T-helper 17 cell (primary cell): ENCODE measurements at places on chromosomes 2 and 18. TPM values are rescaled to one million over a fixed set of nuclear protein-coding genes. Genes with fewer than 3 reads are reported as not detected.

GRCh38 chr2:43230351-43230885, 4.0 kb upstream of the ZFP36L2 start:
- H3K27ac ChIP-seq: peak overlapping the region; percentile 93
- H3K4me3 ChIP-seq: no peak overlapping the region
- DNase-seq: no peak

- H3K4me1 ChIP-seq: no peaks in the 10 kb centered on the region
- peaks cover 6% of the 10 kb centered on the region for H3K27me3 ChIP-seq
- H3K27ac ChIP-seq: no peak overlapping the region
- DNase-seq: no peak
Measured at GRCh38 chr18:78145096-78145495, 834.5 kb upstream of the SALL3 start.

DNA sequence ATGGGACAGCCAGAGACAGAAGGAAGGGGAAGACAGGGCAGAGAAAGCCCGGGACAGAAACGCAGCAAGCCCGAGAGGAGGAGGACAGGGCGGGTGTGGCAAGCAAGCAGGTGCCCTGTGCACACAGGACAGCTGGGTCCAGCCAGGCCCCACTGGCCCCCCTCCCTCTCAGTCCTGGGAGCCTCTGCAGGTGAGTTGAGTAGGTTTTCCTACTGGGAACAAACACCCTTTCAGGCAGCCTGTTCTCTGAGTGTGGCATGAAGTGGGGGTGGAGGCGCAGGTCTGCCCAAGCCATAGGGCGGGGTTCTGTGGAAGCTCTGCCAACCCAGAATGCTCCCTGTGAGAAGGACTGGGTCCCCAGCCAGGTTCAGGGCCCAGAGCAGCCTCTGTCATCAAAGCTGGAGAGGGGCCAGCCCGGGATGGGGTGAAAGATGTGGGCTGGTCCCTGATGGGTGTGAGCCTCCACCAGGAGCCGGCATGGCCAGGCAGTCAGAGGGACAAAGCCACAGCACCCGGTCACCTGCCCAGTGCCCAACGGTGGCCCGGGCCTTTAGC, 129.4 kb downstream of the TFCP2L1 start:
- H3K27me3 ChIP-seq: no peaks in the 10 kb centered on the region
- H3K4me3 ChIP-seq: no peak overlapping the region
- H3K4me1 ChIP-seq: no peaks in the 10 kb centered on the region
- H3K36me3 ChIP-seq: no peaks in the 10 kb centered on the region

DNA sequence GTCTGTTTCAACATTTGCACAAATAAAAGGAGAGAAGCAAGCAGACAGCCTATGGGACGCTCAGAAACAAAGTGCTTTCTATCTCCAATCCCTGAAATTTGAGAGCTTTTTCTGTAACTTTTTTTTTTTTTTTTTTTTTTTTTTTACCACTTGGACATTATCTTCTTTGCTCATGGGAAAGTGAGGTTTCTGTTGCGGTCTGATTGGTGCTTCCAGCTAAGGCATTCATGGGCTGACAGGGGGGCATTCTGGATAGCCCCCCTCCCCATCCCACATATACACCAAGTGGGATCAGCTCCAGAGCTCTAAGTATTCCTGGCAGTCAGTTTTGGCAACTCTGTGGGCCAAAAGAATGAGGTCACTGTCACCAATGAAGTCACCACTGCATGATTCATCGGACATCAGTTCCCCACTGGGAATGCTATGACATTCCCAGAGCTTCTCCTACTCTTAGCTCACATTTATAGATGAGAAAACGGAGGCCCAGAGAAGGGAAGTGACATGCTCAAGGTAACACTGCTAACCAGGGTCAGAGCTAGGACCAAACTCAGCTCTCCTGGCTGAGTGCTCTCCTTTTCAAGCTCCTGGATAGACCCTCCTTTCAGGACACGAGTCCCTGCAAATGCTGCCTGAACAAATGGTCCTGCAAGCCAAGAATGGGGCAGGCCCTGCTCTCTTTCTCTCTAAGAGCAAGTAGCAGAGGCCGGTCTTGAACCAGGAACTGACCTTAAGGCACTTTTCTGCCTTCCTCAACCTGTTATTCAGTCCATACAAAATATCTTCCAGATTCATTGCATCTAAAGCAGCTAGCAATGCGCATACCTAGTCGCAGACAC, 61.3 kb downstream of the TMEM247 start:
- no peaks in the 10 kb centered on the region for H3K36me3 ChIP-seq
- H3K4me1 ChIP-seq: peaks cover 52% of the 10 kb centered on the region
- peak overlapping the region; percentile 97 for H3K27ac ChIP-seq
- peak overlapping the region; percentile 94 for H3K4me3 ChIP-seq
- H3K27me3 ChIP-seq: no peaks in the 10 kb centered on the region

- H3K4me3 ChIP-seq: no peak overlapping the region
- H3K36me3 ChIP-seq: peaks cover 12% of the 10 kb centered on the region
- H3K4me1 ChIP-seq: peaks cover 15% of the 10 kb centered on the region
- no peak overlapping the region for H3K27ac ChIP-seq
Measured at GRCh38 chr2:25651066-25651465, 22.3 kb downstream of the DTNB start.

GRCh38 chr18:78737006-78737915, 242.4 kb upstream of the SALL3 start:
- H3K36me3 ChIP-seq: no peaks in the 10 kb centered on the region
- DNase-seq: no peak
- peaks cover 16% of the 10 kb centered on the region for H3K27me3 ChIP-seq
- no peak overlapping the region for H3K27ac ChIP-seq
- H3K4me1 ChIP-seq: peaks cover 3% of the 10 kb centered on the region
- no peak overlapping the region for H3K4me3 ChIP-seq

GRCh38 chr18:45374236-45374635, 241.0 kb upstream of the SLC14A2 start:
- H3K27me3 ChIP-seq: peaks cover 34% of the 10 kb centered on the region
- H3K27ac ChIP-seq: no peak overlapping the region
- no peaks in the 10 kb centered on the region for H3K4me1 ChIP-seq
- no peaks in the 10 kb centered on the region for H3K36me3 ChIP-seq
- H3K4me3 ChIP-seq: no peak overlapping the region

GRCh38 chr2:235843591-235844395, 324.4 kb downstream of the GBX2 start:
- peaks cover 33% of the 10 kb centered on the region for H3K27me3 ChIP-seq
- H3K4me3 ChIP-seq: no peak overlapping the region
- H3K36me3 ChIP-seq: no peaks in the 10 kb centered on the region
- H3K4me1 ChIP-seq: peaks cover 3% of the 10 kb centered on the region
- DNase-seq: no peak
- peak overlapping the region; percentile 27 for H3K27ac ChIP-seq

GRCh38 chr2:149082735-149083134, 44.2 kb downstream of the LYPD6B start:
- no peaks in the 10 kb centered on the region for H3K36me3 ChIP-seq
- H3K27ac ChIP-seq: no peak overlapping the region
- no peak overlapping the region for H3K4me3 ChIP-seq
- H3K4me1 ChIP-seq: peaks cover 10% of the 10 kb centered on the region
- peaks cover 26% of the 10 kb centered on the region for H3K27me3 ChIP-seq

DNA sequence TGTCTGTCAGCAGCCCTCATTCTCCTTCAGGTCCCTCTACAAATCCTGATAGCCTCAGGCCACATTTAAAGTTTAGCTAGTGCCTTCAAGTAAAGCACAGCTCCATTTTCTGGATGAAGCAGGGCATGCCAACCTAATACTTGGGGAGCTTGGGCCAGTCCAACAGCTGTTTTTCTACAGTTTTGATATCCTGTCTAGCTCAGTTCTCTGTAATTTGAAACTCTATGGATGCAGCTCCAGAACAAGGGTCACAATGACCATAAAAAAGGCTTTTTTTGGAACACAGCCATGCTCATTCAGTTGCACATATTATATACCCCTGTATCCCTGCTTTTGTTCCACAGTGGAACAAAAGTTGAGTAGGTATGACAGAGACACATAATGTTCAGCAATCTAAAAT, 373.5 kb downstream of the SUCLG1 start:
- H3K4me3 ChIP-seq: no peak overlapping the region
- peaks cover 14% of the 10 kb centered on the region for H3K27me3 ChIP-seq
- no peak overlapping the region for H3K27ac ChIP-seq
- no peaks in the 10 kb centered on the region for H3K4me1 ChIP-seq
- DNase-seq: no peak

DNA sequence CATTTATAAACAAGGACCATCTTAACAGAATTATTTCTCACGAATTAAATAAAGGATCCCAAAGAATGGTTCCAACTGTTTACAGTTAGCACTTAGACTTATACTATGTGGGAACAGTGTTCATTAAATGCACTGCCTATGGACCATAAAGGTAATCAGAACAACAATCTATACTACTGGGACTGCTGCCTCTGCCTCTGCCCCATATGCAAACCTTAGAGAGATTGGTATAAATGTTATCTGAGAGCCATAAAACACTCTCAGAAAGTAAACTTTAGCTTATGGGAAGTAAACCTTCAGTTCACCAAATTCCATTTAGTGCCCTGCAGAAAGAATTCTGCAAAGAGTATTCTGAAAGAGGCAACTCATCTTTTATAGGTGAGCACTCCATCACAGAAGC, 448.0 kb downstream of the NCKAP5 start:
- no peaks in the 10 kb centered on the region for H3K36me3 ChIP-seq
- no peak overlapping the region for H3K4me3 ChIP-seq
- DNase-seq: no peak
- H3K27ac ChIP-seq: no peak overlapping the region
- no peaks in the 10 kb centered on the region for H3K4me1 ChIP-seq
- H3K27me3 ChIP-seq: no peaks in the 10 kb centered on the region

GRCh38 chr2:234392041-234392615, 104.8 kb downstream of the ARL4C start:
- no peak for DNase-seq
- H3K4me3 ChIP-seq: peak overlapping the region; percentile 31
- H3K27ac ChIP-seq: peak overlapping the region; percentile 91
- H3K4me1 ChIP-seq: peaks cover 41% of the 10 kb centered on the region

- DNase-seq: no peak
- H3K36me3 ChIP-seq: no peaks in the 10 kb centered on the region
- no peak overlapping the region for H3K27ac ChIP-seq
Measured at GRCh38 chr18:25672490-25672889, 320.5 kb upstream of the ZNF521 start.

- no peak overlapping the region for H3K27ac ChIP-seq
- no peaks in the 10 kb centered on the region for H3K27me3 ChIP-seq
- no peak for DNase-seq
- no peak overlapping the region for H3K4me3 ChIP-seq
Measured at GRCh38 chr2:188884046-188884445, 90.1 kb upstream of the COL3A1 start.

GRCh38 chr2:54614819-54615218, 108.6 kb upstream of the EML6 start:
- H3K4me1 ChIP-seq: peaks cover 32% of the 10 kb centered on the region
- H3K36me3 ChIP-seq: peaks cover 2% of the 10 kb centered on the region

DNA sequence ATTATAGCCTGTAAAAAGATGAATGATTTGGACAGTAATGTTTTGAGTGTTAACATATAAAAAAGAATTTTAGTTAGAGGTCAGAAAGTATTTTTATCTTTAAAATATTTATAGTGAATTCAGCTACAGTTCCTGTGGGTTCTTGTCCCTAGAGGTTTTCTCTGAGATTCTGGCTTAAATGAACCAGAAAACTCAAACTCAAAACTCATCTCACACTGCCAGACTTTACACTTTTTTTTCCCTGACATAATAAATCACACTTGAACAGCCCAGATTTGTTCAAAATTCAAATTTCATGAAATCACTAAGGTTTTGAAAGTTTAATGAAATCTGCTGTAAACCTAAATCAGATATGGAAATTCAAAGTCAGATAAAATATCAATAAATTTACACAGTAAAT, 92.3 kb downstream of the KCNH7 start:
- no peak for DNase-seq
- no peaks in the 10 kb centered on the region for H3K27me3 ChIP-seq
- no peaks in the 10 kb centered on the region for H3K36me3 ChIP-seq
- H3K27ac ChIP-seq: no peak overlapping the region
- no peak overlapping the region for H3K4me3 ChIP-seq

- no peaks in the 10 kb centered on the region for H3K27me3 ChIP-seq
- H3K4me1 ChIP-seq: peaks cover 57% of the 10 kb centered on the region
- H3K36me3 ChIP-seq: no peaks in the 10 kb centered on the region
- H3K4me3 ChIP-seq: peak overlapping the region; percentile 80
- peak overlapping the region; percentile 96 for H3K27ac ChIP-seq
- no peak for DNase-seq
Measured at GRCh38 chr18:79519751-79520477, 124.2 kb downstream of the NFATC1 start.

DNA sequence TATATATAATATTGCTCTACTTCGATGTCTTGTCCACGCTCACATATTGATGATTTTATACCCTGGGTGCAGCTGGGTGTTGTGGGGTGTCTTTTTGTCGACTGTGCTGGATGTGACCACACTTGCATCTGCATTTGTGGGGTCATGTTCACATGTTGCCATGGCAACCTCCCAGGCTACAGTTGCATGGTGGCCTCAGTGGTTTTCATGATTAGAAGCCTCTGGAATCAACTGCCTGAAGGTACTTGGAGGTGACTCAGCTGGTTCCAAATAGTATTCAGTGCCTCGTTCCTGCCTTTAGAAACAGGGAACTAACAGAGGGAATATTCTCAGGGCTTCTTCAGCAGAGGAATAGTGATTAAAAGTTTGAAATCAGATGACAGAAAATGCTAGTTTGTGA, 166.3 kb upstream of the NYAP2 start:
- H3K36me3 ChIP-seq: no peaks in the 10 kb centered on the region
- no peak overlapping the region for H3K4me3 ChIP-seq
- H3K27ac ChIP-seq: no peak overlapping the region
- H3K27me3 ChIP-seq: peaks cover 21% of the 10 kb centered on the region
- H3K4me1 ChIP-seq: no peaks in the 10 kb centered on the region

DNA sequence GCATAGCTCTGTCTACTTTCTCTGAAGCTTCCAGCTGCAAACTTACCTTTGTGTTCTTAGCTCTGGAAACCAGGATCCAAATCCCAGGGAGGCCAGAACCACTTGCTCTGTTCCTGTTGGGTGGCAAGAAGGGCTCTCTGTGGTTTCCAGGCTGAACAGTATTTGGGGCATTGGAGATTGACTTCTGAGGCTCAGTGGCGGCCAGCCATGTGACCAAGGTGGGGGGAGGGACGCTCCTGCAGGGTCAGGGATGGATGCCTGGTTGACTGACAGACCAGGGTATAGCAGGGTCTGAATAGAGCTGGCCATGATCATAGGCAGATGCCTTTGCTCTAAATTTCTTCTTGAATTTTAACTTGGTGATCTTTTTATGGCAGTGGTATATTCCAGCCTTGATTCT, 15.1 kb downstream of the SLC4A5 start:
- no peak overlapping the region for H3K4me3 ChIP-seq
- DNase-seq: no peak
- H3K27ac ChIP-seq: no peak overlapping the region
- peaks cover 6% of the 10 kb centered on the region for H3K36me3 ChIP-seq
- H3K27me3 ChIP-seq: no peaks in the 10 kb centered on the region

GRCh38 chr2:26461601-26462023, 16.3 kb downstream of the OTOF start:
- H3K4me1 ChIP-seq: peaks cover 4% of the 10 kb centered on the region
- no peak overlapping the region for H3K27ac ChIP-seq
- peaks cover 8% of the 10 kb centered on the region for H3K27me3 ChIP-seq
- H3K36me3 ChIP-seq: no peaks in the 10 kb centered on the region

Gene BOLL
- not detected for total RNA-seq

Gene UNC80
- total RNA-seq: not detected

Gene TMEM200C
- total RNA-seq: not detected

Gene DSG4
- not detected for total RNA-seq

Gene FAM124B
- total RNA-seq: 2.7 TPM

Gene CD302
- 3.0 TPM for total RNA-seq

Gene IL1RN
- total RNA-seq: 1.2 TPM

Gene MFSD2B
- 4.9 TPM for total RNA-seq

Gene TBC1D8
- total RNA-seq: 0.39 TPM

Gene ICA1L
- 3.3 TPM for total RNA-seq

Gene REG1B
- not detected for total RNA-seq

Gene MPV17
- 48.6 TPM for total RNA-seq

Gene ALPP
- 0.45 TPM for total RNA-seq
